ENCODE measurements at places on chromosomes 2 and 18. TPM values are rescaled to one million over a fixed set of nuclear protein-coding genes. Genes with fewer than 3 reads are reported as not detected.

Gene DSG1
- polyA plus RNA-seq = 0.11 TPM

Gene GPR155
- 12.1 TPM for polyA plus RNA-seq

Gene VIT
- polyA plus RNA-seq = not detected

Gene KCMF1
- polyA plus RNA-seq = 53.8 TPM

Gene SERPINB4
- polyA plus RNA-seq = not detected

Gene RABL2A
- polyA plus RNA-seq = 46.1 TPM

Gene TMEM169
- 14.9 TPM for polyA plus RNA-seq

Gene COL5A2
- 145 TPM for polyA plus RNA-seq

Gene RFTN2
- 17.3 TPM for polyA plus RNA-seq

Gene LHCGR
- 0.29 TPM for polyA plus RNA-seq

Gene MC5R
- polyA plus RNA-seq = 0.20 TPM

Gene COLEC11
- 4.2 TPM for polyA plus RNA-seq

Gene CNOT11
- 48.1 TPM for polyA plus RNA-seq

Gene ID2
- polyA plus RNA-seq = 313 TPM

Gene CNNM3
- polyA plus RNA-seq = 40.1 TPM

Gene TIA1
- polyA plus RNA-seq = 482 TPM

Gene SGPP2
- 19.0 TPM for polyA plus RNA-seq

Gene AQP12A
- not detected for polyA plus RNA-seq

Gene GRB14
- polyA plus RNA-seq = 51.9 TPM

Gene KIAA2012
- 0.11 TPM for polyA plus RNA-seq

Gene POTEF
- polyA plus RNA-seq = not detected

Gene C2orf81
- 9.5 TPM for polyA plus RNA-seq

Gene CARF
- 16.7 TPM for polyA plus RNA-seq

Gene MC4R
- 0.15 TPM for polyA plus RNA-seq

Gene CHRND
- polyA plus RNA-seq = 0.65 TPM

Gene CYTIP
- polyA plus RNA-seq = 1.8 TPM

Gene IL36A
- not detected for polyA plus RNA-seq

Gene PROKR1
- polyA plus RNA-seq = 0.21 TPM

Gene CCDC85A
- polyA plus RNA-seq = 2.2 TPM

Gene ITGA6
- polyA plus RNA-seq = 125 TPM

Gene CETN1
- not detected for polyA plus RNA-seq

Gene LYPD1
- polyA plus RNA-seq = 77.7 TPM

Gene LRRTM1
- polyA plus RNA-seq = 23.5 TPM

Gene KLHL30
- 0.17 TPM for polyA plus RNA-seq

Gene AQP12B
- 1.1 TPM for polyA plus RNA-seq

Gene ARHGAP28
- polyA plus RNA-seq = 66.6 TPM

Gene LINC00305
- polyA plus RNA-seq = 1.2 TPM

Gene PLCL1
- 20.8 TPM for polyA plus RNA-seq

Gene CPO
- polyA plus RNA-seq = 1.2 TPM

Gene SLC11A1
- 0.73 TPM for polyA plus RNA-seq

Gene C18orf54
- 11.3 TPM for polyA plus RNA-seq

Gene FHOD3
- 42.9 TPM for polyA plus RNA-seq

Gene PARD3B
- 38.8 TPM for polyA plus RNA-seq

Gene MFSD2B
- polyA plus RNA-seq = 4.1 TPM

Gene LCT
- not detected for polyA plus RNA-seq

Gene PPP1R1C
- 1.7 TPM for polyA plus RNA-seq

Gene ALPG
- polyA plus RNA-seq = 0.04 TPM

Gene RBBP8
- 60.1 TPM for polyA plus RNA-seq

Gene CAPN14
- 0.07 TPM for polyA plus RNA-seq

Gene STPG4
- polyA plus RNA-seq = 0.22 TPM

All from right renal pelvis (tissue), 4 donors.